Stimulated activated CD8-positive, alpha-beta memory T cell treated with anti-CD3 and anti-CD28 coated beads, Interleukin-4, amount 100 ng/mL, for 1 hour (primary cell): ENCODE measurements at places on chromosomes 11 and 22.
A peak's percentile ranks its signal among the peaks of the same experiment; 100 is the strongest.

DNA sequence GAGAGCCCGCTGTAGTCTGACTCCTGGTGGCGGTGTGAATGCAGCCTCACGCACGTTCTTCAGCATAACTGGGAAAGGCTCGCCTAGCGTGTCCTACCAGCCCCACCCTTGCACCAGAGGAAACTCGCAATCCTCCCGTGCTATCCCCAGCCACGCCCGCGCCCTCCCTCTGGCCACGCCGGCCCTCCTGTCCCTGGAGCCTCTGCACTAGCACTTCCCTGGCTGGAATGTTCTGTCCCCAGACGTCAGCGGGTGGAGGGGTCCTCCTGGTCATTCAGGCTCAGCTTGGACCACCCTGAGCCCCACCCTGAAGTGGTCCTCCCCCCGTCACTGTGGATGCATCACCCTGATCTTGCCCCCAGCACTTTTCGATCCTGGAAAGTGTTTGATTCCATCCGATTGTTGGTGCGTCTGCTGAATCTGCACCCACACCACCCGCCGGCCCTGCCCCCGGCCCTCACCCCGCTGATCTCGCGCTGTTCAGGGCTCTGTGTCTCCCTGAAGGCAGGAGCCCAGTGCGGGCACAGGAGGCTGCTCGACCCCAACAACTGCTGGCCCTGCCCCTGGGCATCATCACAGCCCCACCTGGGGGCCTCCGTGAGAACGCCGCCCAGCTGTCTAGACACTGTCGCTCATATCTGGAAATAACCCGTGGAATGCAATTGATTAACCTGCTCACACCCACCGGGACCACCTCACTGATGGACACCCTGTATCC lies 437.0 kb downstream of the TBC1D22A start:
- DNase-seq, result no peak

DNA sequence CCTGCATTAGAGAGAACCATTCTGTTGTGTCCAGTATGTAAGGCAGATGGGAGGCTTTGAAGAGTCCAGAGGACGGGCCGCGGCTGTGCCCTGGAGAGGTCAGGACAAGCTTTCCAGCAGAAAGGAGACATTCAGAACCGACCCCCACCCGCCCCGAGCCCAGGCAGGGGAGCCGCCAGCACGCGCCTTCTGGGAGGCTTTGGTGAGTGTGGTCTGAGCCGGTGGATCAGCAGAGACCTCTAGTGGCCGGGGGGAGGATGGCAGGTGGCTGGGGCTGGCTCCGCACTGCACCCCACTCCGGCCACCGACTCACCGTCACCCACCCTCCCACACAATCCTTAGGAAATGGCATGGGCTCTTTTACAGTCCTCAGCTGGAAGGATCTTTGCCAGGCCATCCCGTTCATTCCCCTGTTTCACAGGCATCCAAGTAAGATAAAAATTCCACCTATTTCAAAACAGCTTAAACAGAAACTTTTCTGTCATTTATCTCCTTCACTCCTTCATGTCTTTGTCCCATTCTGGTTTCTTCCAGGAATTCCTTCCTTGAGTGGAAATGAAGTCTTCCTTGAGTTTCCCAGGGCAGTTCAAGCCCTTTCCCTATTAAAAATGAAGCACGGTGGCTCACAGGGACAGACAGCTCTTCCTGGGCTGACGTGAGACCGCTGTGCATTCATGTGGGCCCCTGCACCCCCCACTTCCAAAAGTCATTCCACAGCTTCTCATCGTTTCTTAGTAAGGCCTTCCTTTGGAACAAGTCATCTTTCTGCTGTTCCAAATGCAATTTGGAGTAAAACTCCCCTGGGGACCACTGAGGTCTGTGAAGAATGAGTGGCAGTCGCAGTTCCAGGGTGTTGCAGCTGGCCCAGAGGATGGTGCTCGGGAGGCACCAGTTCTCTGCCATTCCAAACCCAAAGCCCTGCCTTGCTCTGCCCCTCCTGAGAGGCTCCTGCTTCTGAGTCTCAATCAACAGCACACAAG lies 91.0 kb downstream of the FEZ1 start:
- DNase-seq, result peak; percentile 43

DNA sequence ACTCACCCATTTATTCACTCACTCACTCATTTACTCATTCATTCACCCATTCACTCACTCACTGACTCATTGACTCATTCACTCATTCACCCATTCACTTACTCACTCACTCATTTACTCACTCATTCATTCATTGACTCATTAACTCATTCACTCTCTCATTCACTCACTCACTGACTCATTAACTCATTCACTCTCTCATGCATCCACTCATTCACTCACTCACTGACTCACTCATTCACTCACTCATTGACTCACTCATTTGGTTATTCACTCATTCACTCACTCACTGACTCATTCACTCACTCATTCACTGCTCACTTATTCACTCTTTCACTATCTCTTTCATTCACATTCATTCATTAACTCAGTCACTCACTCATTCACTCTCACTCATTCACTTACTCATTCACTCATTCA lies 2.5 kb upstream of the MUC5AC start:
- DNase-seq, result no peak

GRCh38 chr11:6387811-6388599 lies 2.3 kb upstream of the SMPD1 start:
- DNase-seq, result no peak

DNA sequence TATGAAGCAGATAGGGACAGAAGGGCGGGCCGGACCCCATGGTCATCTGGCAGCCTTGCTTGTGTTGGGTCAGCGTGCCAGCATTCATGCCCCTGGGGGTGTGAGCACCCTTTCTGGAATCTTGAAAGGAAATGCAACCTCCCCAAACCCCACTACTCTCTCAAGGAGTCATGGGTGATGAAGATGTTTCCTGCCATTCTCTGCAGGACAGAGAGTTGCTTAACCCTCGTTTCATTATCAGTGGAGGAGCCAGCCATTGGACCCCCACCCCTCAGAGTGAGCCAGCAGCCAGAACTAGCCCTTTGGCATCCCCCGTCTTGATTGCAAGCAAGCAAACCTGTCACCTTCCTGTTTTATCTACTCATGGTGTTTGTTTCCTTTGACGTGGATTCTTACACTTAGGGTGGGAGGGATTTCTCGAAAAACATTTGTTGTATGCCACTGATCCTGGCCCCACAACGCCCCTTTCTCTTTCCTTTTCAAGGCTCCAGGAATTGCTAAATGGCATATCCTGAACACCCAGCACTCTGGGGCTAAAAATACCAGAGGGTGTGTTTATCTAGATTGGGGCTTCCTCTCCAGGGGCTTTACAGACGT lies 258.3 kb downstream of the ETS1 start:
- DNase-seq, result no peak

GRCh38 chr11:31706357-31706756 lies 104.8 kb downstream of the PAX6 start:
- no peak for DNase-seq

DNA sequence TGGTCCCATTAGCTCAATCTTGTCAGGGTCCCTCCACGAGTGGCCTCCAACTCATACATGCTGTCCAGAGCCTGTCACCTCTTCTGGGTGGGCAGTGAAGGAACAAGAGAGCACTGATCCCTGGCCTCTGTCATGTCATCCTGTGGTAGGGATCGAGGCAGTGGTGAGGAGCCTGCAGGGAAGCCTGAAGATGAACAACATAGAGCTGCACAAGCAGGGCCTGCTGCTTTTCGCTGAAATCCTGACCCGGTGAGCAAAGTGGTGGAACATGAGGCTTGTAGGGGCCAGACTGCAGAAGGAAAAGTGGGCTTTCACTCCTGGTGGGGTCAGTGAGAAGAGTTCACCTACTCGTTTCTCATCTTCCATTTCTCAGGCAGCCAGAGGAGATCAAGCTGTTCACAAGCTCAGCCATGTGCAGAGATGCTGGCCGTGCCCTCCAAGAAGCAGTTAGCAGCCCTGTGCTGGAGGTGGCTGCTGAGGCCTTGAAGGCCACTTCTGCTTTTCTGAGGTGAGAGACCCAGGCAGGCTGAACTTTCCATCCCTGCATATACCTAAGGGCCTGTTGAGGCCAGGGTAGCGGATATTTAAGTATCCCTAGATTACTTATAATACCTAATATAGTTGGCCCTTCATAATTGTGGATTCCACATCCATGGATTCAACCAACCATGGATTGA lies 32.9 kb downstream of the MEI1 start:
- no peak for DNase-seq

DNA sequence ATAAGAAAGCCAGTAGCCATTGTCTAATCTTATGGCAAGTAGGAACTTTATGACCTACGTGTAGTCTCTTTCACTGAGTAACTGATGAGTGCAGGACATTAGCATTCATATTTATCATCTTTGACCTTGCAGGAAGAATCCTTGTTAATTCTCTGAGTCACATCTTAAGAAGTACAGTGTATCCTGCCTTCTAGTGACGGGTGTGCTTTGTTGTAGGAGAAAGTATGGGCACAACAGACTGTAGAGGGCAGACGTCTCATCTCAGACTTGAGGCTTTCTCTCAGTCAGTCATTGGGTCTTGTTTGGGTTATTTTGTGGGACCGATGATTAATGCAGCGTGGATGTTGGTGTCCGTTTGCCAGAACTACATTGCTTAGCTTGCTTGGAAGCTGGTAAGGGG lies 6.8 kb downstream of the RNF214 start:
- DNase-seq, result no peak

DNA sequence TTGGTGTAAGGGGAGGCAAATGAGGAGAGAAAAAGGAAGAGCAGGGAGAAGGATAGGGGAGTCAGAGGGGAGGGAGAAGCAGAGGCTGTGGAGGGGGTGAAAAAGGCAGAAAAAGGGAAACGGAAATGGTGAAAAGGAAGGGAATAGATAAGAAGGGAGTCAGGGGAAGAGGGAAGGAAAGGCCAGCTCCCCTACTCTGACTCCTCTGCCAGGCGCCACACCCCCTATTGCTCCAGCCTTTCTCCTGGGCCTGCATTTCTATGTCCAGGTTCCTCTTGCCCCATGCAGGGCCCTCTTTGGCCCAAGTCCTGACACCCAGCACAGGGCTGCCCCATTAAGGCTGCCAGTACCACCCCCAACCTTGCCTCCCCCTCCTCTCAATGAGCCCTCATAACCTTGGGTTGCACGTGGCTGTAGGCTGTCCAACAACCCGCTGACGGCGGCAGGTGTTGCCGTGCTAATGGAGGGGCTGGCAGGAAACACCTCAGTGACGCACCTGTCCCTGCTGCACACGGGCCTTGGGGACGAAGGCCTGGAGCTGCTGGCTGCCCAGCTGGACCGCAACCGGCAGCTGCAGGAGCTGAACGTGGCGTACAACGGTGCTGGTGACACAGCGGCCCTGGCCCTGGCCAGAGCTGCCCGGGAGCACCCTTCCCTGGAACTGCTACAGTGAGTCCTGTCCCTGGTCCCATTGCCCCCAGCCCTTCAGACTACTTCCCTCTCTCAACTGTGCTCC lies 3.4 kb upstream of the NHERF4 start:
- no peak for DNase-seq

- DNase-seq, result no peak
These were observed 66.9 kb downstream of the SPON1 start for GRCh38 chr11:14029440-14029839.

DNA sequence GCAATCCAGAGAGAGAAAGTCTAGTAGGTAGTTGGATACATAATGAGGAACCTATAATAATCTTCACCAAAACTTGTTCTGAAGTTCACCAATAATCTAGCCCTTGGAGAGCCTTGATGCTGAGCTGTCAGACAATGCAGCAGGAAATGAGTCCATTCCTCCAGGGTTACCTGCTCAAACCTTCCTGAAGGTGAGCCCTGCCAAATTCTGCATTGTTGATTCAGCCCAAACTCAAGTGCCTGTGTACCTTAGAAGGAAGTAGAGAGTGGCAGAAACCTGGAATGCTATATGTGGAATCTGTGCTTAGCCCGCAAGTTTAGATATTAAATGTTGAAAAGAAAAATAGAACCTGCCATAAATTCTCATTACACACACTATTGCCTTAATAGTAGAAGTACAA lies 77.4 kb upstream of the SPON1 start:
- no peak for DNase-seq

DNA sequence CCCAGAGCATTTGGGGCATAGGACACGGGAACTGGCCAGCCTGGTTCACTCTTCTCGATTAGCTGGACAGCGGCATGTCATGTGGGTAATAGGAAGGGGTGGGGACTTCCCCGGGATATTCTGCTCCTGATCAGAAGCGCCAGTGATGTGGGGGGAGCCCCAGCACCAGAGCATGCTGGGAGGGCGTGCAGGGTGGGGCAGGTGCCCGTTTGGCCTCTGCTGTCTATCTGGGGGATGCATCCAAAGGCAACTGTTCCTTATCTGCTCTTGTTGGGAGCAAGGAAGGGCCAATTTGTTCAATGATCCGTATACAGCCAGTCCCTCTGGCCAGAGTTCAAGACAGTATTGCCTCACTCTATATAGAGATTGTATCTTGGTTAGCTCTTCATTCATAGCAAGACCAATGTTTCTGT lies 43.6 kb downstream of the PPARA start:
- DNase-seq, result no peak

DNA sequence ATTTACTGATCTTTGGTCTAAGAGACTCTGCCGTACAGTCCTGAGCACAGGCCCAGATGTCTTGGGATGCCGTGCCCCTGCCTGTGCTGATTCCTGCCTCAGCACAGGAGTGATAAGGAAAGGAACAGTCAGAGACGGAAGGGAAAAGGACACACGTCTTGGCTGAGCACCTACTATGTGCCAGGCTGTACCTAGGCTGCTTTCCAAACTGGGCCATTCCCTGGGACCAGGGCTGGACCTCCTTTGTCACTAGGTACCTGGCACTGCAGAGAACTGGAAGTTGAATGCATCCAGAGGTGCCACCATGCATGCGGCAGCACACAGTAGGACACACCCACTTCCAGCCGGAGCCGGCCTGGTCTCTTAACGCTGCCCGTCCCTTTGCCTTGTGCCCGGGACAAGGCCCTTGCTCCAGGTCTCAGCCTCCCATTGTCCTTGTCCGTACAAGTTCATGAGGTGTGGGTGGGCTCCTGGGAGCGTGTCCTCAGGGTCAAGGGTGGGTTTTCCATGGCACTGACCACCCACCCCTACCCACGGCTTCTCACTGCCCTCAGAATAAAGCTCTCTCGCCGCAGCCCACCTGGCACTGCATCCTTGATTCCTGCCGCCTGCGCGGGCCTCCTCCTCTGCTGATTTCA lies 1.1 kb upstream of the SSTR3 start:
- DNase-seq, result no peak

- no peak for DNase-seq
These were observed 62.5 kb upstream of the FGF3 start for GRCh38 chr11:69881467-69882269.

GRCh38 chr22:42716221-42716620 lies 4.4 kb downstream of the A4GALT start:
- no peak for DNase-seq

- peak; percentile 20 for DNase-seq
These were observed 85.2 kb upstream of the IGLL5 start for GRCh38 chr22:22802339-22802970.

DNA sequence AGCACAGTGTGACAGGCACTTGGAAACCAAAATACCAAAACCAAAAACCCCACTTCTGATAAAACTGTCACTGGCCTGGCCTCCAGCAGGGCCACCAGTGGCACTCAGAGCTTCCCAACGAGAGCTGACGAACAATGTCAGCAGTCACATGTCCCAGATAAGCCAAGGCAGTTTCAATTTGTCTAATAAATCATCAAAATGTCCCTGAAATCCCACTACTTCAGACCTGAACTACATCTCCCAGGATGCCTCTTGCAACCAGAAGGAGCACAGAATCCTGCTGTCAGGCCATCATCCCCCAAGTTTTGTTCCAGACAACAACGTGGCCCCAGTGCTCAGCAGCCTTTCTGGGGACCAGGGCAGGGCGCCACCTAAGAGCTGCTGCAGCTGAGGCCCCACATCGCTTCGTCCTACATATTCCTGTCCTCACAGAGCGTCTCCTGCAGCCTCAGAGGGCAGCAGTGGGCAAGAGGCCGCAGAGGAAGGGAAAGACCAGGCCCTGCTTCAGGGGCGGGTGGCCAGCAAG lies 25.1 kb downstream of the LRFN4 start:
- DNase-seq, result no peak

- DNase-seq, result peak; percentile 82
These were observed 21.5 kb upstream of the MALAT1 start for GRCh38 chr11:65477149-65477965.
